AML-193 (cell line): ENCODE measurements at places on chromosomes 12 and 14.
A peak's percentile ranks its signal among the peaks of the same experiment; 100 is the strongest.

- no peak for DNase-seq
Observed at GRCh38 chr14:48333221-48333920, 658.0 kb upstream of the MDGA2 start.

GRCh38 chr14:68762953-68763764, 29.7 kb downstream of the ZFP36L1 start:
- DNase-seq: no peak

DNA sequence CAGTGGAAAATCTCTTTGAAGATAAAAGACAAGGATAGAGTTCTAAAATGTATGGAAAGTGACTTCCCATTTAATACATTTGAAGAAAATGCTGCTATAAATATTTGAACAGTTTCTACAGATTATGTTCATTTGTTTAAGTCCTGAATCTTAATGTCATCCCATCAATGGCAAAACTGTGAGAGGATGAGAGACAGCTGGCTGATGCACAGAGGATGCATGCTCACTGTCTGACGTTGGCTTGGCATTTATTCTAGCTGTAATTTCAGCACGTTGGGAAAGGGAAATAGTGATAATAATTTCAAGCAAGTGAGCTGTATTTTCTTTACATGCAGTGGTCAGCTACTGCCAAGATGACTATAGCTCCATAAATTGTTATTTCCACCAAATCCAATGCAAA, 40.5 kb downstream of the PPFIA2 start:
- no peak for DNase-seq

DNA sequence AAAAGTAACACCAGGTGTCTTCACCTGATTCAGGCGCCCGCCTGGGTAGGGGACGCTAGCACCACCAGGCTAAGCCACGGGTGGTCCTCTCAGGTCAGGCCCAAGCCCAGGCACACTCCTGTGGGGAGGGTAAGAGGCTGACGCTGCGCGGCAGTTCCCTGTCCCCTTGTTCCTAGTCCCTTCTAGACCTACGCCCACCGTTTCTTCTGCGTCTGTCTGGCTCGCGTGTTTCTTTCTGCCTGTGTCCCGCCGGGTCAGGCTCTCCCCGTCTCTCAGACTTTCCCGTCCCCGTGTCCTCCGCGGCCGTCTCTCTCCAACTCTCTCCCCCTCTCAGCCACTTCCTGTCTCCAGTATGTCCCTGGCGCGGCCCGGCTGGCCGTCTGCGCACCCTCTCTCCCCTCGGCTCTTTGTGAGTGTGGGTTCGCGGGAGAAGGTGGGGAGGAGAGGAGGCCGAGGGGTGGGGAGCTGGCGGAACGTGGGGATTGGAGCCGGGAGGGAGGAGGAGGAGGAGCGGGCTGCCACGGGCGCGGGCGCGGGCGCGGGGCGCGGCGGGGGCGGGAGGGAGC, 3.1 kb upstream of the TNS2 start:
- DNase-seq: peak; percentile 58

GRCh38 chr14:51604073-51604472, 47.6 kb upstream of the FRMD6 start:
- no peak for DNase-seq

- DNase-seq: no peak
Observed at GRCh38 chr12:81440001-81440400, 319.1 kb downstream of the PPFIA2 start.
